Cerebellum (tissue), 4 donors: ENCODE measurements at places on chromosomes 5 and 9. TPM values are rescaled to one million over a fixed set of nuclear protein-coding genes. Genes with fewer than 3 reads are reported as not detected.
A peak's percentile ranks its signal among the peaks of the same experiment; 100 is the strongest.

GRCh38 chr9:76595645-76596044 lies 136.7 kb downstream of the GCNT1 start:
- no peak for DNase-seq

DNA sequence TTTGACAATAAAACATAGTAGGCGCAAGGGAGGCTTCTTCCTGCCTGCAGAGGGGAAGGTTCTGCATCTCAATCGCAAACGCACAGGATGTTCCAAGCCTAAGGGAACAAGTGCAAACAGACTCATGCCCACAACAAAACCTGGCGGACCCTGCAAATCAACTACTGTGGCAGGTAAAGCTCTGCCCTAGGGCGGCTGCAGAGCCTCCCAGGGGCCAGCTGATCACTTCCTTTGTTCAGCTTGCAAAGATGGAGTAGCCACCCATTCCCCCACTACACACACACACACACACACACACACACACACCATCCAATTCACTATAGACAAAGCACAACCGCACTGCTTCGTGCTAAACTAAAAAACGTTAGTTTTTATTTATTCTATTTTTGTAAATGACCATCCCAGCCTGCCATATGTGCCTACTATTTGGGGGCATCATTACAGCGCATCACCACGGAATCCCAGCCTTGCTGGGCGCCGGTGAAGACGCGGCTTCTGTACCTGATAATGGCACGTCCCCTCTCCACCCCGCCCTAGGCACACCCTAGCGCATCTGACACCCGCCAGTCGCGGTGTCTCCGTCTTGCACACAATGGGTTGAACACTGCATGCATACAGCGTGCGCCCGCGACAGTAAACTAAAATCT lies 57.6 kb downstream of the DPYSL3 start:
- DNase-seq: no peak

- no peak for DNase-seq
Observed at GRCh38 chr9:126293522-126293889, 33.1 kb upstream of the MVB12B start.

DNA sequence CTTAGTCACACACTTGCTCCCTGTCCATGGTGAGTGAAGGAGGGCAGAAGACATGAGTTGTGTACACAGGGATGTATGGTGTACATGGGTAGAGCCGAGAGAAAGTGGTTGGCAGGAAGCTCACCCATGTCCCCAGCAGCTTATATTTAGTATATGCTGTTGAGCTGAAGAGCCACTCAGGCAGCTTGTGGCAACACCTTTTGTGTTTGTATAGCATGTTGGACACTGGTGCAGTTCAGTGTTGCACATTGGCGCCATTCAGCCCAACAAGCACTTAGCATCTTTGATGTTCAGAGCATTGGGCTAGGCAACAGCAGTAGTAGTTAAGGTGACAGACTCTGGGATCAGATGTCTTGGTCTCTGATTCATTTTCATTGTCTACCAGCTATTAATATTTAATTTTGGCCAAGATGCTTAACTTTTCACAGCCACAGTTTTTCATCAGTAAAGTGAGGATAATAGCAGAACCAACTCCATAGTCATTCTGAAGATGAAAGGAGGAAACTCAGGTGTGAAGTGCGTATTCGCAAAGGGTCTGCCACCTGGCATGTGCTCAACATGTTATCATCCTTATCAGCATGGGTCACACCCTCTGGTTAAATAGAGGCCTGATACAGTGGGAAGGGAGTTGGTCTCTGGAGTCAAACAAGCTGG lies 184.8 kb downstream of the NR3C1 start:
- DNase-seq: no peak

DNA sequence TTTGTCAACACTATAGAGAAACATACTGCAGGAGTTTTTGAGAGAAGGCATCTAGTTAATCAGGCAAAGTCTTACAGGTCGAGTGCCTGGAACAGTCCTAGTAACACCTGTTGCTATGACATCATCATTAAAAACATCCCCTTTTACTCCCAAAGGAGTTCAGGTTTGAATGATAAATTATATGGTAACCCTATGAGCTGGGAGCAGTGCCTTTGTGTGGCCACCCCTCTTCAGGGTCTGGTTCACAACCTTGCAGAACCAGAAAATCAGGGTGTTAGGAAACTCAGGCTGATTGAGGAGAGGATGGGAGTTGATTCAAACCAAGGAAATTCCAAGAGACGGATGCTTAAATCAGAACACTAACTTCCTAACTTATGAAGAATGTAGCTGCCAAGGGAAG lies 179.1 kb upstream of the RASEF start:
- no peak for DNase-seq

Gene FOXD4
- total RNA-seq: 1.00 TPM

DNA sequence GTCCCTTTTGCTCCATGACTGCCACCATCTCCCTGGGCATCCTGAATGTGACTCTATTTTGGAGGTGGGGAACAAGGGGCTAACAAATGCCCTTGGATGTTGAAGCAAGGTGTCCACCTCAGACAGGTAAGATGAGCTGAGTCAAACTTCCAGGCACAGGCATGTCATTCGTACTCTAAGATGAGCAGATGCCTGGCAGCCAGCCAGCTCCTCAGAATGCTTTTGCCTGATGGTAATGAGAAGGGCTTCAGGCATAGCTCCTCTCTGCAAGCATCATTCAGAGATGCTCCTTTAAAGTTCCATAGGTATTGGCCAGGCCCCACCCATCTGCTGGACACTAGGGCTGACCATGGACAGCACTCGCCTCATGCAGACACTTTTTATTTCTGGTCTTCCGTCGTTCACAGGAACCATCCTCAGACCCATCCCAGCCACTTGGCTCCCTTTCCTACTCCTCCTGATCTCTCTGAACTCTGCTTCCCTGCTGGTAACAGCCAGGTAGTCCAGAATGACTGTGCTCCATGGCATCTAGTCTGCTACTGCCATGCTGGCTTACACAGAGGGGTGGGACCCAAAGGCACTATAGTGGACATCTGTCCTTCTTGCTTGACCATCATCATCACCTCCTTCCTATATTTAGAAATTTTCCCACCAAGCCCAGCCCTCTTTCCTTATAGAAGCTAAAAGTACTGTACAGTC lies 118.8 kb downstream of the GLIS3 start:
- no peak for DNase-seq

Gene ADAMTS13
- 2.9 TPM for total RNA-seq

DNA sequence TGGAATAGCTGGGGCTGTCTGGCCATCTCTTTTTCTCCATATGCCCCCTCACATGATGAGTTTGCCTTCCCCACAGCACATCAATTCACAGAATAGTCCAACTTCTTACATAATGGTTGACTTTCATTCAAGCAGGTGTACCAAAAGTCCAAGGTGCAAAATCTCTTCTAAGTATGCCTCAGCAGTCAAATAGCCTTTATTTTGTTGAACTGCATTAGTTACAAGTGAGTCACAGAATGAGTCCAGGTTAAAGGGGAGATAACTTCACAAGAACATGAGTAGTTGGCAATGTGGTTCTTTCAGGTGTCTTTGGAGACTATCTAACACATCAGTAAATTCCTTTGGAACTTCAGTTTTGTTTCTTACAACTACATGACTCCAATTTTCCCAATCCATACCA lies 672.5 kb downstream of the PRELID2 start:
- no peak for DNase-seq

DNA sequence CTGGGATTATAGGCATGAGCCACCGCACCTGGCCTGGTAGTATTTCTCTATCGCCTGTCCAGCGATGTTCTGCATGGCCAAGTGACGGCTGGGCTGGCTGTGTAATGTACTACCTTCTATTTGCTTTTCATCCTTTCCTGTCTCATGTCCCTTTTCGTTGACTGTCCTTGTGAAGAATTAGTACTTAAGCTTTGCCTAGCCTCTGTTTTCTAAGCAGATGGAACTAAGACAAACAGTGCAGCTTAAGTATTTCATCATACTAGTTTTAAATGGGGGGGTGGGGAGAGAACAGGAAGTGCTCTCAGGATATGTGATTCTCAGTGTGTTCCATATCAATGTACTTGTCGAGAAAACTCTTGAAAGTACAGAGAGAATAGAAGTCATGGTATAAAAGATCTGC lies 31.7 kb upstream of the CCL21 start:
- DNase-seq: no peak

DNA sequence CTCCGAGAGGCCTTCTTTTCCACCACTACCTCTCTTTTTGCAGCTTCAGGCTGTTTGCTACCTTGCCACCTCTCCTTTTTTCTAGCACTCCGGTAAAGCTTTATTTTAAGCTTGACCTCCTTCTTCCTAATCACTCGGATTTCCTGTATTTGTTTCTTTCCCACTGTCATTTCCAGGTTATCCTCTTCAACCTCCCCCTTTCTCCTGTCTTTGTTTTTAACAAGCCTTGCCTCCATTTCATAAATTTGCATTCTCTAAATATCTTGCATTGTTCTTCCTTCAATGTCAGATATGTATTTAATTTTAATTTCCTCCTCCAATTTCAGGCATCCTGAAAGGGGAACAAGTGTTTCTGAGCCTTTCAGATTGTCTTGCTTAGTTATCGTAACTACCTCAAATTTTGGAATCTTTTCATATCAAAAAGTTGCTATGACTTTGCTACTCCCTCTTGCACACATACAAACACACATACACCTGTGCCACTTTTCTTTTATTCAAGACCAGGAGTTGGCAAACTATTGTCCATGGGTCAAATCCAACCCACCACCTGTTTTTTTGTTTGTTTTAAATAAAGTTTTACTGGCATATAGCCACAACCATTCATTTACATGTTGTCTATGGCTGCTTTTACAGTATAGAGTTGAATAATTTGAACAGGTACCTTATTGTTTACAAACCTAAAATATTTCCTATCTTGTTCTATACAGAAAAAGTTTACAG lies 22.7 kb downstream of the DPYSL3 start:
- DNase-seq: no peak

- DNase-seq: no peak
Observed at GRCh38 chr9:130144703-130145102, 27.5 kb upstream of the NCS1 start.

GRCh38 chr5:73280821-73281746 lies 108.1 kb downstream of the TMEM174 start:
- peak; percentile 69 for DNase-seq

DNA sequence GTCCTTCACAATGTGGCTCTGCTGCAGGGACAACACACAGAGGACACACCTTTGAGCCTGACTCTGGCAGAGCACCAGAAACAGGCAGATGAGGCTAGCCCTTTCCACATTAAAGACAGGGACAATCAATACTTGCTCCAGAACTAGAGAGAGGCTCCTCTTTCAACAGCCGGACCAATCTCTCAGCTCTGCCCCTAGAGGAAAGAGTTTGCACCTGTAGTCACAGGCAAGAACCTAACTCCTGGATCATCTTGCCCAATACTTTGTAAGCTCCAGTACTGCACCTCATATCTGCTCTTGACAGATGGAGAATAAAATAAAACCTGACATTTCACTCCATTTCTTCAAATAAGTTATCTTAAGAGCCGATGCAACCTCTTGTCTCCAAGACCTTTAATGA lies 52.1 kb downstream of the EPB41L4A start:
- no peak for DNase-seq

- DNase-seq: no peak
Observed at GRCh38 chr5:116699332-116699731, 124.7 kb upstream of the SEMA6A start.

Gene ZDHHC11B
- 7.3 TPM for total RNA-seq

DNA sequence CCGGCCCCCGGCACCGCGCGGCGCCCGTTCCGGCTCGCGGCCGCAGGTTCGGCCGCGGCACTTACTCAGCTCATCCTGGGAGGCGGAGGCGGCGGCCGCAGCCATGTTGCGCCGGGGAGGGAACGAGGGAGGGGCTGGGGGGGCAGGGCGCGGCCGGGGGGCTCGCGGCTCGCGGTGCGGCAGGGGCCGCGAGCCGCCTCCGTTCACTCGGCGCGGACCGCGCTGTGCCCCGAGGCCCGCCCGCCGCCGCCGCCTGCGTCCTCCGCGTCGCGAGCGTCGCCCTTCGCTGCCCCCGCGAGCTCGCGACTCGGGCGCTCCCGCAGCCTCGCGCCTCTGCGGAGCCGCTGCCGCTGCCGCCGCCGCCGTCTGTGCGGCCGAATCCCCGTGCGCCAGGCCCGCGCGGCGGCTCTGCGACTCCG lies 735 bp downstream of the ECPAS start:
- peak; percentile 70 for DNase-seq

Gene TAF11L10
- not detected for total RNA-seq

- no peak for DNase-seq
Observed at GRCh38 chr5:176169393-176170063, 68.7 kb upstream of the SIMC1 start.

DNA sequence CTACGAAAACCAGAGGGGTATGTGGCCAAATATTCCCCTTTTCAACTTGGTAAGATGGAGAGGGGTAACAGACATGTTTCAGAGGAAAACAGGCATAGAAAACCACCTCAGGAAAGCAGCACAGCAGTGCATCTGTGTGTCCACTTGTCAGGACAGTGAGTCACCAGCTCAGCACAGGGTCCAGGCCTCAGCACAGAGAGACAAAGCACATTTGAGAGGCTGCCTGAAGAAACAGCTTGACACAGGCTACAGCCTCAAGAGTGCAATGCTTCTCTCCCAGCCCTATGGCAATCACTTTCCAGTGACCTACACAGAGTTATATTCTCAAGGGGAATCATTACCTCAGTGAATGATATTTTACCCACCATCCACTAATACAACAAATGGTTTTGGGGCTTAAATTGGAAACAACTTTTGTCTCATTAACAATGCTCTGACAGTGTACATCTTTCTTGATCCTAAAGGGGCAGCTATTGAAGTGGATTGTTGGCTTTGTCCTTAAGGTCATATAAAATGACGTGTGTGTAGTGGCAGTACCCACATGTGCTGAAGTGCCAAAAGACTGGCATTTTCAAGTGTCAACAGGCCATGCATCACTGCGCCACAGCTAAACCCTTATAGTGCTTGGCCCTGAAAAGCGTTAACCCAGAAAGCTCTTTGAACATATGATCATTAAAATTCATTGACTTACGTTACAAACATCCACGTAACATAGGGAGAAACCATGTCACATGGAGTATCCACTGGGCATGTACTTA lies 46.4 kb downstream of the ERMP1 start:
- DNase-seq: no peak

Gene ECSCR
- 6.1 TPM for total RNA-seq

- no peak for DNase-seq
Observed at GRCh38 chr5:2908086-2908485, 156.6 kb upstream of the IRX2 start.

GRCh38 chr9:21883642-21884041 lies 81.2 kb downstream of the MTAP start:
- no peak for DNase-seq

Gene SLC44A1
- total RNA-seq: 24.2 TPM

Gene KIF2A
- total RNA-seq: 140 TPM

Gene CFAP157
- 0.27 TPM for total RNA-seq

DNA sequence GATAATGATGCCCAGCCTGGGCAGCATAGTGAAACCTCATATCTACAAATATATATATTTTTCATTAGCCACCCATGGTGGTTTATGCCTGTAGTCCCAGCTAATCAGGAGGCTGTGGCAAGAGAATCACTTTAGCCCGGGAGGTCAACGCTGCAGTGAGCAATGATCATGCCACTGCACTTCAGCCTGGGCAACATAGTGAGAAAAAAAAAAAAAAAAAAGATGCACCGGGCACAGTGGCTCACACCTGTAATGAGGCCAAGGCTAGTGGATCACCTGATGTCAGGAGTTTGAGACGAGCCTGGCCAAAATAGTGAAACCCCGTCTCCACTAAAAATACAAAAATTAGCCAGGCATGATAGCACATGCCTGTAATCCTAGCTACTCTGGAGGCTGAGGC lies 50.2 kb upstream of the ADRA1B start:
- DNase-seq: no peak

GRCh38 chr9:98356953-98357690 lies 101.7 kb upstream of the TBC1D2 start:
- DNase-seq: no peak

Gene HSD17B4
- 149 TPM for total RNA-seq

Gene CMYA5
- total RNA-seq: 3.2 TPM

GRCh38 chr5:10793785-10794184 lies 32.8 kb upstream of the DAP start:
- DNase-seq: no peak
